A549 treated with GW870086 at 1 μM for 4 hours (cell line): ENCODE measurements at places on chromosomes 6 and 20. TPM values are rescaled to one million over a fixed set of nuclear protein-coding genes. Genes with fewer than 3 reads are reported as not detected.

Gene BEND3
- 3.3 to 3.6 TPM (median 3.4 TPM) in 5 replicates for total RNA-seq

Gene RAET1G
- 7.4 to 12.3 TPM (median 9.8 TPM) in 5 replicates for total RNA-seq

Gene SLC2A10
- total RNA-seq: not detected in 5 replicates

Gene AGER
- 1.3 to 2.3 TPM (median 2.0 TPM) in 5 replicates for total RNA-seq

Gene COL11A2
- 0.45 to 0.93 TPM (median 0.71 TPM) in 5 replicates for total RNA-seq

Gene TFEB
- 5.0 to 8.0 TPM (median 6.8 TPM) in 5 replicates for total RNA-seq

Gene IGF2R
- 26.5 to 33.1 TPM (median 31.0 TPM) in 5 replicates for total RNA-seq

Gene SLC22A7
- total RNA-seq: not detected in 5 replicates

Gene MAP7
- total RNA-seq: 19.8 to 22.5 TPM (median 21.8 TPM) in 5 replicates

Gene CPNE5
- 0.10 to 0.13 TPM (median 0.12 TPM) in 4 of 5 replicates, not detected in the other for total RNA-seq

Gene MATN4
- 0.14 to 0.22 TPM (median 0.17 TPM) in 4 of 5 replicates, not detected in the other for total RNA-seq

Gene SMLR1
- total RNA-seq: not detected in 5 replicates

Gene BEND6
- total RNA-seq: 0.61 to 1.3 TPM (median 0.99 TPM) in 5 replicates
